Naive thymus-derived CD8-positive, alpha-beta T cell (primary cell): ENCODE measurements at places on chromosomes 1 and 21.

DNA sequence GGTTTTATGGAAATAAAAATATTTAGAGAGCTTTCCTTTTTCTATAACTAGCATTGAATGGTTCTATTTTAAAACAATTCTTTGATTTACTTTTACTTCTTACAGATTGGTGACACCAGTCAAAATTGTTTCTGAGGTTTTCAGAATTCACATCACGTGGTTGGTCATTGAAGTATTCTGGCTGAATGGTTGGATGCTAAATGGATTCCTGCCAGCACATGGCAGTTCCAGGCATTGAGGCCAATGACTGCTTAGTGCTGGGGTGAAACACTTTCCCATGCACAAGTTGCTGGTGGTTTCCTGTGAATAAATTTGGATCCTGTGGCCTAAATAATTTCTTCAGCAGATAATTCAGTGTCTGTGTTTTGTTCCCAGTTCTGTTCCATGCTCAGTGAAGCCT is 20.6 kb downstream of the NCAM2 start:
- no peak for DNase-seq

DNA sequence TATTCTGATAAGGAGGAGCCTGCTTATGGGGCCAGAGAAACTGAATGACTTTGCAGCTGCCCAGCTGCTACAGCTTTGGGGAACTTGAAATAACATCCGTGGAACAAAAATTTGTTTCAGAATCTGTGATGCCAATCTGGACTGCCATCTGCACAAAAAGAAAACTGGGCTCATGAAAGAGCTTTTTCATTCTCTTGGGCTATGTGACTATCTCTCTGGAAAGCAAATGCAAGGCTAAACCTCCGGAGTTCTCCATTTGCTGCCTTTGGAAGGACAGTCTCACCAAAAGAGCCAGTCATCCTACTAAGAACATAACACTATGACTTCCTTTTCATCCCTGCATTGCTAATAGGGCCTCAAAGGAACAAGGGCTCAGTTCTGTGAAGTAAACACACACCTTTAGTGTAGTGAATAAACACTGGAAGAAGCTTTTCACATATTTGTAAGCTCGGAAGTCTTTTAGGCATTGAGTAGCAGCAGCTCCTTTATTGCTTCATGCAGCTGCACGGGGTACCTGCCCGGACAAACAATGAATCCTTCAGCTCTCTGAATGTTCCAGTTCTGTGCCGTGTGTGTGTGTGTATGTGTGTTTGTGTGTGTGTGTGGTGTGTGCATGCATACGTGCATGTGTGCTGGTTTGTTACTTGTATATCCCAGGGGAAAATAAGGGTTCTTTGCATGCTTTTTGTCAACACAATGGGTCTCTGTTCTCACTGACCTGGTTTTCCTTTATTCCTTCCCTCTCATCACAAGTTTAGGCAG is 255.5 kb upstream of the SGIP1 start:
- DNase-seq, result no peak

DNA sequence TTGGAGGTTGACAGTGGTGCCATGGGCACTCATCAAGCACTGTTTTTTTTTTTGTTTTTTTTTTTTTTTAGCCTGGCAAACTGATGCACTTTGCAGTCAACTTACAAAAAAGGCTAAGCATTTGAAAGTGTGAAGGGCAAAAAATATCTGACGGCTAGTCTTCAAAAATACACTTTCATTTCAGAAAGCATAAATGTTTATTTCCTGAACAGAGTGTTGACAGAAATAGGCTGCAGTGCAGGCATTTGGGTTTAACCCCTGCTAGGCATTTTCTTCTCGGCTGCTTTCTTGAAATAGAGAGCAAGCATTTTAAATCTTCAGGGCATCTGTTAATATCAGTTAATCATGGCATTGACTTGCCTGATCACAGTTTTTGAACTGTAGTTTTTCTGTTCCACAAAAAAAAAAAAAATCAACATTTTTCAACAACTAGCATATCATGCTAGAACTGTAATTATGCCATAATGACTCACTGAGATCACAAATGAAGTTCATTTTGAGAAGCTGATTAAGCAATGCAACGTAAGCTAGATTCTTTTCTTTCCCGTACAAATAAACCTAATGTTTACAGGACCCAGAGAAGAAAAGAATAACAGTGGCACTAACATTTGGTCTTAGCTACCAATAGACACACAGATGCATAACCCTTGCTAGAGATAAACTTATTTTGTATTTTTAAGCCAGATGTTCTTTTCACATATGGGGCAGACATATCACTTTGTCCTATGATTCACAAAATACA is 100.4 kb upstream of the USH2A start:
- DNase-seq, result no peak

DNA sequence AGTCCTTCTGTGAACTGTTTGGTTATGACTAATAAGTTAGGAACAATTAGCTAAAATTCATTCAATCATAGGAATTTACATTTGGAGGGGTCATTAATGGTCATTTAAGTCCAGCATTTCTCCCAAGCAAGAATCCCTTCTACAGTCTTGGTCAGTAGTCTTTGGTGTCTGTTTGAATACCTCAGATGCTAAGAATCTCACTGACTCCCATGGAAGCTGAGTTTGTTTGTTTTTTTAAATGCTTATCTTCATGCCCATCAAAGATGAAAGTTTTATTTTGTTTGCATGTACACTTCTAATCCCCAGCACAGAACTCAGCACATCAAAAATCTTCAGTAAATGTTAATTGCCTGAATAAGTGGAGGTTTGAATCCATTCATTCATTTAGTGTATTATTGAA is 41.3 kb upstream of the SLC44A3 start:
- DNase-seq, result no peak

- no peak for DNase-seq
Observed at GRCh38 chr1:8586438-8586837, 231.0 kb downstream of the RERE start.

- DNase-seq, result peak; percentile 59
Observed at GRCh38 chr21:20997311-20997635, 936 bp upstream of the NCAM2 start.

- DNase-seq, result no peak
Observed at GRCh38 chr1:201486187-201486586, 17.2 kb upstream of the PHLDA3 start.

DNA sequence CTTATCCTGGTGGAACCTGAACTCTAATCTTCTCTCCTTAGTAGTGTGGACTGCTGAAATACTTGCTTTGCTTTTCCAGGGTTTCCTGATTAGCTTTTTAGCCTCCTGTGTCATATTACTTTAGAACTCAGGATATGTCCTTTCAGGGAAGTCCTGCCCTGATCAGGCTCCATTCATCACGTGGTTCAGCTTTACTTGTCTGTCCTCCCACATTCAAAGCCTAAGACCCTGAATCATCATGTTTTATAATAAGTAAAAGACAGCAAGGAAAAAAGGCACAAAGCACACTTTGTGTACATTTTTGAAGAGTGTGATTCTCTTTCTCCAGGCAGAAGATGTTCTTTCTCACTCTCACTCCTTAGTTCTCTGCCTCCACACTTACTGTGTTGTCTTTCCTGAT is 70.6 kb downstream of the PATJ start:
- no peak for DNase-seq

- DNase-seq, result no peak
Observed at GRCh38 chr1:44999232-44999631, 11.9 kb downstream of the HECTD3 start.

DNA sequence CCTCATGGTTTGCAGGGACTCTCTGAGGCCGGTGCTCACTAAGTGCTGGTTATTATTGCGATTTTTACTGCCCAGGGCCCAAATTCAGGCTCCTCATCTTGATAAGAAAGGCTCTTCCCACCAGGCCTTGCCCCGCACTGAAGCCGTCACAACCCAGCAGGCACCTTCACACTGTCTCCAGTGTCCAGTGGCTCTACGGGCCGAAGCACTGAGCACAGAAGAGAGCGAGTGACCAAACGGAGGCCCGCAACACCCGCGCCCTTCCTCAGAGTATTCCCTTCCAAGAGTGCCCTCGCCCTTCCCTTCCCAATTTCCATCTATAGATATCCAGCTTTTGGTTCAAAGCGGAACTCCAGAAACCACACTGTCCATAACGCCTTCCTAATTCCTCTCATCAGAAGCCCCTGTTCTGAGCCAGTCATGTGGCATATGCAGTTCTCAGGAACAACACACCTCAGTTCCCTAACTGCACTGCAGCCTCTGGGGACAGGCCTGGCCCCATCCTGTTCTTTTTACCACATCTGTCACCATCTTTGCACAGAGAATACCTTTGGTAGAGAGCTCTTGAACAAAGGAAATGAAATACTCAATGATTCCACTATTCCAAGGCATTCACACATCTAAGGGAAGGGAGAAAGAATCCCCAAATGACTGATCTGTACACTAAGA is 15.1 kb downstream of the FALEC start:
- no peak for DNase-seq

- peak; percentile 62 for DNase-seq
Observed at GRCh38 chr1:21293537-21294265, 3.4 kb upstream of the ECE1 start.

DNA sequence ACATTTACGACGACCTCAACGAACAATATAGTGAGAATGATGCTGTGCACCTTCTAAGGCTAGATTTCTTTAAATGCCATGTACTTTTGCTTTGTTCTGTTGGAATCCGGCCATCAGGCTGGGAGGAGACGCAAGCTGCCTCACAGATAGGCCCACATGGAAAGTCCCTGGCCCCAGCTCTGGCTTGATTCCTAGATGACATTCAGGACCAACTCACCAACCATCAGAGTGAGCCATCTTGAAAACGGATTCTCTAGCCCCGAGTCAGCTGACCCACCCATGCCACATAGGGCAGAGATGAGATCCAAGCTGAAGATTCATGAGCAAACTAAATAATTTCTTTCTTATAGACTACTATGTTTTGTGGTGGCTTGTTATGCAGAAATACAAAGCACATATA is 164.4 kb downstream of the ZNF281 start:
- DNase-seq, result no peak

GRCh38 chr1:37174876-37175275 is 140.6 kb upstream of the GRIK3 start:
- DNase-seq, result no peak

DNA sequence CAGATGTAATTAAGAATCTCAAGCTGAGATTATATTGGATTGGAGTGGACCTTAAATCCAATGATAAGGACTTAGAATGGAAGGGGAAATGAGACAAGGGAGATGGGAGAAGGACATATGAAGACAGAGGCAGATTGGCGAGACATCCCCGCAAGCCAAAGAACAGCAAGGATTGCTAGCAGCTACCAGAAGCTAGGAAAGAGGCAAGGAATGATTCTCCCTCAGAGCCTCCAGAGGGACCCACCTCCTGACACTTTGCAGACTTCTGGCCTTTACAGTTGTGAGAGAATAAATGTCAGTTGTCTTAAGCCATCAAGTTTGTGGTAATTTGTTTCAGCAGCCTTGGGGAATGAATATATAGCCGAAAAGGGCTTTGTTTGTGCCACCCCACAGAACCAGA is 20.7 kb downstream of the METTL13 start:
- no peak for DNase-seq

DNA sequence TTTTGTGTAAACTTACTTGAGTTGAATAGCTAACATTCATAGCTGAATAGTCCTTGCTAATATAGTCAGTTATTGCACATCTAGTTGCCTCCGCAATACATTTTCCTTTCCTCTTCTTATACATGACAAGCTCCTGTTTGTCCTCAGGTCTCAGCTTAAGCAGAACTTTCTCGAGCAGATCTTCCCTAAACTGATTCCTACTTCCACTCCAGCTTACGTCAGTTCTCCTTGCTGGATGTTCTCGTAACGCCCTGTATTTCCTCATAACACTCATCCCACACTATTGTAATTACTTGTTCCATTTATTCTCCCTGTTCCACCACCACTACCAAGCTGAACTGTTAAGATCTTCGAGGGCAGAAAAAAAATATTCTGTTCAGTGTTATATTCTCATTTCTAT is 15.1 kb upstream of the OMA1 start:
- no peak for DNase-seq

- no peak for DNase-seq
Observed at GRCh38 chr1:228066416-228066815, 16.1 kb upstream of the ARF1 start.

GRCh38 chr1:33258788-33259274 is 2.5 kb downstream of the ZNF362 start:
- no peak for DNase-seq

DNA sequence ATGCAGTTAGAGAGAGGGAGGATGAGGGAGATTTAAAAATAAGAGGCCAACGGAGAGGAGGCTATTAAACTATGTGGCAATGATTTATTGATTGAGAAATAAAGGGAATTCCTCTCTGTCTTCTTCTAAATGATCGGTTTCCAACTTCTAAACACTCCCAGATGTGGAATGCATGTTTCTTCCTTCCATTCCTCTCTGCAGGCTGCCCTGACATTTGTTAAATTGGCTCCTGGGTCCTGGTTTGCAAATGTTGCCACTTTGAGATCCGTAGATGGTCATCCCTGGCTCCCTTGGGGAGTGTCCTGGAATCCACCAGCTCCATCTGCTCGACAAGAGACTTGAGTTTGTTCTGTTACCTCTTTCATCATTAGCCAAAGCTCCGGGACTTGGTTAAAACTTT is 10.3 kb upstream of the C1orf198 start:
- DNase-seq, result no peak

- no peak for DNase-seq
Observed at GRCh38 chr1:225842788-225843425, 33.0 kb downstream of the EPHX1 start.

GRCh38 chr1:244968881-244969280 is 104.5 kb upstream of the HNRNPU start:
- DNase-seq, result no peak

- DNase-seq, result no peak
Observed at GRCh38 chr1:198850196-198850595, 211.4 kb downstream of the PTPRC start.

DNA sequence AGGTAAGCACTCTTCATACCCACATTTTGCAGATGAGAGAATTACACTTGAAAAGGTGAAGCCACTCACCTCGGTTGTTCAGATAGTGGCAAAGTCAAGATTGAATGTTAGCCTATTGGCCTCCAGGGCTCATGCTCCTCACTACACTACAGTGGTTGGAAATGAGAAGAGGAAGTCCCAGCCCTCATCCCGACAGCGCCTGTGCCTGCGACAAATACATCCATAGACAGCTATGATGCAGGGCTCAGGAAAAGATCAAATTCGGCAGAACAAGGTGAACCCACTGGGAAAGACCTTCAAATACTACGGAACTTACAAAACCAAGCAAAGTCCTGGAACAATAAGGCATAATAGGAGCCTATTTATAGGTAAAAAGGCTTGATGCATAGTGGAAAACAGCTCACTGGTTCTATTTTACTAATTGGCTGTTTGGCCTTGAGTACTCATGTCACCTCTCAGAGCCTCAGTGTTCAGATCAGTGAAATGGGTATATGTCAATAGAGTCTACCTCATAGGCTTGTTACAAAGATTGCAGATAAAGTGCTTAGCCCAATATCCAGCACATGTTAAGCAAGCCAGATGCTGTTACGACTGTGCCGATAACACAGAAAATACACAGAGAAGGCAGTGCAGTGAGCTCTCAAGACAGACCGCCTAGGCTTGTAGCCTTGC is 3.5 kb downstream of the SPOCD1 start:
- no peak for DNase-seq

- no peak for DNase-seq
Observed at GRCh38 chr1:168088511-168089325, 48.0 kb downstream of the GPR161 start.

- DNase-seq, result no peak
Observed at GRCh38 chr1:164868990-164869389, 310.0 kb downstream of the PBX1 start.

- DNase-seq, result no peak
Observed at GRCh38 chr1:204092632-204093420, 19.9 kb downstream of the SOX13 start.
